ENCODE measurements at places on chromosomes 1 and 21.

- H3K4me1 ChIP-seq = peaks cover 19% of the 10 kb centered on the region
- H3K4me3 ChIP-seq = no peak overlapping the region
- no peak overlapping the region for H3K27ac ChIP-seq
- peaks cover 55% of the 10 kb centered on the region for H3K27me3 ChIP-seq
- DNase-seq = no peak
Measured at GRCh38 chr1:226551299-226551698, 2.7 kb downstream of the STUM start.

DNA sequence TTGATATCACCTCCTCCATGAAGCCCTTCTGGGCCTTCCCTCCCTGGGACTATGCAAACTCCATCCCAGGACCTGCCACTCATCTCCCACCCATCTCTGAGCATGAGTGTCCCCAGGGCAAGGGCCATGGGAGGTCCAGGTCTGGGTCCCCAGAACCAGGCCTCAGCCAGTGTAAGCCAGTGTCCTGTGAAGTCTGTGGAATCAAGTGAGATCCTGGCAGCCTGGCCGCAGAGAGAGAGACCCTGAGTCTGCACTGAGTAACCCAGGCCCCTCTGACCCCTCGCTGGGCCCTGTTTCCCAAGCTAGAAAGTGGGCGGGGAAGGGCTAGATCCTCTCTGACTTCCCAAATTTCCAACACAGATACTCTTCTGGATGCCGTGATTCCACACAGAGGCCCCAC, 132.7 kb downstream of the DMRTB1 start:
- H3K4me3 ChIP-seq = no peak overlapping the region
- DNase-seq = no peak
- peaks cover 21% of the 10 kb centered on the region for H3K4me1 ChIP-seq
- no peak overlapping the region for H3K27ac ChIP-seq

DNA sequence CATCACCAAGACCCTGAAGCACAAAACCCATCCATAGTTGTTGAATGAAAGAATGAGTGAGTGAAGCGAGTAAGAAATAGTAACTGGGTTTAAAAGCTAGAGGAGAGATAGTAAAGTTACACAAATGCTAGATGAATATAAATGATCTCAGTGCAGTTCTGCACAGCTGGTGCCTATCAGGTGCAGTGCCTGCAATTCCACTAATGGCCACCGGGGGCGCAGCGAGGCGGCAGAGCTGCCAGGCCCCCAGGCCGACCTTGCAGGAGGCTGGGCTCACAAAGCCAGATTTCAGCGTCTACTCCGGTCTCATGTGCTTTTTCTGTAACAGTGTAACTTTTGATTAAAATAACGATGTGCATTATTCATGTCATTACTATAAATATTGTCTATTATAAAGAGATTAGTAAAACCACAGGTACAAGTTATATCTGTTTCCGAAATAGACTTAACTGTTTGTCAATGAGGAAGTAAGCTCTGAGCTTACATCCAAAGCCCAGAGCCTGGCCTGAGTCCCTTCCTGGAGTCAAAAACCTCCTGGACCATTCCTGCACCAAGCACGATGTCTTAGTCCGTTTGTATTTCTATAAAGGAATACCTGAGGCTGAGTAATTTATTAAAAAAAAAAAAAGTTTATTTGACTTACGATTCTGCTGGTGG, 477.6 kb downstream of the NPHP4 start:
- H3K4me1 ChIP-seq = no peaks in the 10 kb centered on the region
- DNase-seq = peak; percentile 78
- no peak overlapping the region for H3K27ac ChIP-seq
- no peak overlapping the region for H3K4me3 ChIP-seq
- peaks cover 7% of the 10 kb centered on the region for H3K27me3 ChIP-seq
- peaks cover 22% of the 10 kb centered on the region for H3K36me3 ChIP-seq

GRCh38 chr1:26287033-26287711, 7.3 kb downstream of the SH3BGRL3 start:
- no peak overlapping the region for H3K27ac ChIP-seq
- no peak overlapping the region for H3K4me3 ChIP-seq
- no peak for DNase-seq
- no peaks in the 10 kb centered on the region for H3K27me3 ChIP-seq
- peaks cover 41% of the 10 kb centered on the region for H3K4me1 ChIP-seq
